Purkinje cell (primary cell): ENCODE measurements at places on chromosomes 7 and 10. TPM values are rescaled to one million over a fixed set of nuclear protein-coding genes. Genes with fewer than 3 reads are reported as not detected.

Gene BMPER
- 2.8 and 10.9 TPM in 2 replicates for polyA plus RNA-seq

Gene VIPR2
- polyA plus RNA-seq: not detected in 2 replicates

Gene TUBAL3
- polyA plus RNA-seq: not detected in 2 replicates

Gene DENND2A
- polyA plus RNA-seq: 0.99 and 1.4 TPM in 2 replicates

Gene LBX1
- not detected in 2 replicates for polyA plus RNA-seq

Gene GDF10
- 17.6 and 32.1 TPM in 2 replicates for polyA plus RNA-seq

Gene PTF1A
- 2.6 TPM in 1 of 2 replicates, not detected in the other for polyA plus RNA-seq

Gene RBM20
- polyA plus RNA-seq: 0.90 and 1.6 TPM in 2 replicates

Gene MRLN
- 5.6 and 25.2 TPM in 2 replicates for polyA plus RNA-seq

Gene BEND7
- 0.60 and 1.3 TPM in 2 replicates for polyA plus RNA-seq

Gene AQP1
- polyA plus RNA-seq: 0.10 and 0.40 TPM in 2 replicates
